NB4 (cell line): ENCODE measurements at places on chromosomes 6 and 20.

DNA sequence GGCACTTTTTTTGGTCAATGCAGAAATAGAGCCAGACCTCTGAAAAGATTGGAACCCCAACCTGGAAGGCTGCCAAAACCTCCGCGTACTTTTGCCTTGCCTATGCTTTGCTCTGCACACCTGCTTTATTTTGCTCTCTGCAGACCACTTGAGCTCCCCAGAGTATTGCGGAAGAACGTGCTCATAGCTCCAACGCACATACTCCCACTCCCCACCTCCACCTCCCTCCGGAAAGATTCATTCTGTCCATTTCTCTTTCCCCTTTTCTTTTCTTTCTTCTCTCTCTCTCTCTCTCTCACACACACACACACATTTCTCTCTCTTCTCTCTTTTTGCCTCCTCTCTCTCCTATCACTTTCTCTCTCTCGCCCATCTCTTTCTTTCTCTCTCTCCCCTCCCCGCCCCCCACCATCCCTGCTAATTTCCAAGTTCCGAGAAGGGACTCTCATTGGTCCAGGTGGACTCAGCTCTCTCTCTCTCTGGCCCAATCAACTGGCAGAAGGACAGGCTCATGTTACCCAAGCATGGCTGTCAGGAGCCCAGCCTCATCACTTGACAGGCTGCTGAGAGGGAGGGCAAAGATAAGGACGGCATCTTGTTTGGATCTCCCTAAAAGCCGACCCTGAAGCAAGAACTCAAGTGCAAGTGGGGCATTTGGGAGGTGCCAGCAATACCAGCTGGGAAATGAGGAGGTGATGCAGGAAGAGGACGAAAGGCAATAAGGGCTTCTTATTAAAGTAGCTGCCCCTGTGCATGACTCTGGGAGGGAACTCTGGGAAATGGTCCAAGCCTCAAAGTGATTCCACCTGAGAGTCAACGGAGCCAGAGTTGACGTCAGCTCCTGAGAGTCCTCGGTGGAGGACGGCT is 246.1 kb downstream of the LY86 start:
- DNase-seq, result peak; percentile 73

DNA sequence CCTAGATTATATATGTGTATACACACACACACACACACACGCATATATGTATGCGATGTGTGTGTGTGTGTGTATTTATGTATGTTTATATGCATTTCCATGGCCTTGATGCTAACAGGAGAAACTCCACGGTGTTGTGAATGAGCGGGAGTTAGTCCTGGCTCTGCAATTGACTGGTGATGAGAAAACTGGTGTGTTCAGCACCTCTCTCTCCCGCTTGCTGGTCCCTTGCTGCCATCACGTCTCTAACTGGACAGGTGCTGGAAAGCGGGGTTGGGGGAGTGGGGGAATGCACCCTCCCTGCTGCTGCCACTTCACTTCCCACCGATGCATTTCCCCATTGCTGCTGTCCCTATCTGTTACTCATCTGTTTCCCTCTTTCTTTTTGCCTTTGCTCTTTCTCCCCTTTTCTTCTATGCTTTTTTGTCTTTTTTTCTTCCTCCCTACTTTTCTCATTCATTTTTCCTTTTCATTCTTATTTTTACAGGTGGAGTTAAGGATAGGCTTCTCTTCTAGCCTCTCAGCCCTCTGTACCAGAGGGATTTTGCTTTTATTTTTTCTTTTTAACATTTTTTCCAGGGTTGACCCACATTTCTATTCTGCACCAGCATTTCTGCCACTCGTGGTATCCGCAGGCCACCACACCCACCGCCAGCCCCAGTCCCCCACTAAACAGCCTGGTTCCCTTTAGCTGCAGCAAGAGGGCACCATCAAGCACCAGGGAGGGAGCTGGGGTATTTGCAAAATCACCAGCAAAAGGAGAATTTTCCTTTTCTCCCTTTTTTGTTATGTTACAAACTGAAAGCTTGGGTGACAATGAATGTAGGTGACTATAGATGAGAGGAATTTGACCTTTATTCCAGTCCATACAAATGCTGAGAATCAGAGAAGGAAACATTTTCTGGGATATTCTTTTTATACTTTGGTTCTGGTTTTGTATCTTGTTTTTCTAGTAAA is 115.6 kb downstream of the TCP11 start:
- DNase-seq, result peak; percentile 72

DNA sequence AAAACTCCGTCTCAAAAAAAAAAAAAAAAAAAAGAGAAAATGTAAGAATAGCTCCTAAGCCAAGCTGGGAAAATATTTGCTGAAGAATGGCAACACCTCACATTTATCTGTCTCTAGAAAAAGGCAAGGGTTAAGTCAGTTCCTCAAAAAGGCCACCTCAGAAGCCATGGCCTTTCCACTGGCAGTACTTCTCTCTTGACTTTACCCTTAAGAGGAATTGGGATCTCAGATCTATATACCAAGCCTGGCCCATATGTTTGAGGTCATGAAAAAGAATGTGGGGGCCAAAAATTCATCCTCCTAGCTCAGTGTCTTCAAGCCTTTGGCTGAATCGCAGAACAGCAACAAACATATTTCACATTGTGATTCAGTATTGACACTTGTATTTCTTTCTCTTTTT is 10.9 kb upstream of the NCOA3 start:
- DNase-seq, result peak; percentile 69

- DNase-seq, result no peak
These were observed 82.7 kb upstream of the NXT1 start for GRCh38 chr20:23267909-23268308.

GRCh38 chr6:135962731-135963130 is 111.2 kb downstream of the PDE7B start:
- DNase-seq, result no peak

DNA sequence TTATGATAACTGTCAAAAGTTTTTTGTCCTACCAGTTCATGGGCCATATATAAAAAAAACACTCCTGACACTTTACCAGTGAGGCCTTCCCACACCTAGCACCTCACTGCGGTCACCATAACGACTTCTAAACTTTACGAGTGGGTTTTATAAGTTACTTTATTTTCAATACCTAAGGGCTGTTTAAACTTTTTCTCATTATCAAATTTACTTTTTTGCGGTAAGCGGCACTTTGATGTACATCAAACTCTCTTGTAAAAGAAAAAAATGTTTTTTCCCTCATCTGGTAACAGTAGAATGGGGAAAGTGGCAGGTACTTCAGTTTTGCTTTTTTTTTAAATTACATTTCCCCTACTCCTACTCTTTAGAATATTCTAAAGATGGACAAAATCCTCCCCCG is 36.2 kb downstream of the FYN start:
- DNase-seq, result no peak

- DNase-seq, result no peak
These were observed 62.8 kb downstream of the SYNJ2 start for GRCh38 chr6:158044525-158044888.

DNA sequence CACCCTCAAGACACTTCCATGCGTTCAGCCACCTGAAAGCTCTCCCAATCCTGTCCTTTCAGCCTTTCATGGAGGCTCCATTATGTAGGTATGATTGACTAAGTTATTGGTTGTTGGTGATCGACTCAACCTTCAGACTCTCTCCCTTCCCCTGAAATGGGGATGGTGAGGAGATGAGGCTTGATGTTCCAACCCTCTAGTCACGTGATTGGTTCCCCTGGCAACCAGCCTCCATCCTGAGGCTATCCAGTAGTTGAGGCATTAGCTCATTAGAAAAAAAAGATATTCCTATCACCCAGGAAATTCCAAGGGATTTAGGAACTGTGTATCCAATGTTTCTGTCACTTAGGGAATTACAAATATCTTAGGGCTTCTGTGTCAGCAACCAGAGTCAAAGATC is 426.6 kb downstream of the PKHD1 start:
- no peak for DNase-seq

DNA sequence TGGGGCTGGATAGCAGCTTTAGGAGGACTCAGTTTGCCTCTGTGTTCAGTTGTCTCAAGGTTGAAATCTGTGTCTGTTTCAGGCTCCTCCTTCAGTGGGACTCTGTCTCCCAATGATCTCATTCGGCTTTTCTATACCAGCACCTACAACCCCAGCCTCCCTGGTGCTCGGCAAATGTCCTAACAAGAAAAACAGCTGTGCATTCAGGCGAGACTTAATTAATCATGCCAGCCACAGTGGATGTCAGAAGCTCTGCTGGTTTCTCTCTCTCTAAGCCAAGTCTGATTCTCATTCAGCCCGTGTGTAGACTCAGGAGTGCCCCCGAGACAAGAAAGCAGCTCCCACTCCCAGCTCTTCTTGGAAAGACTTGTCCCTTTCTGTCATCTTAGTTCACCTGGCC is 46.8 kb downstream of the SUN5 start:
- no peak for DNase-seq

DNA sequence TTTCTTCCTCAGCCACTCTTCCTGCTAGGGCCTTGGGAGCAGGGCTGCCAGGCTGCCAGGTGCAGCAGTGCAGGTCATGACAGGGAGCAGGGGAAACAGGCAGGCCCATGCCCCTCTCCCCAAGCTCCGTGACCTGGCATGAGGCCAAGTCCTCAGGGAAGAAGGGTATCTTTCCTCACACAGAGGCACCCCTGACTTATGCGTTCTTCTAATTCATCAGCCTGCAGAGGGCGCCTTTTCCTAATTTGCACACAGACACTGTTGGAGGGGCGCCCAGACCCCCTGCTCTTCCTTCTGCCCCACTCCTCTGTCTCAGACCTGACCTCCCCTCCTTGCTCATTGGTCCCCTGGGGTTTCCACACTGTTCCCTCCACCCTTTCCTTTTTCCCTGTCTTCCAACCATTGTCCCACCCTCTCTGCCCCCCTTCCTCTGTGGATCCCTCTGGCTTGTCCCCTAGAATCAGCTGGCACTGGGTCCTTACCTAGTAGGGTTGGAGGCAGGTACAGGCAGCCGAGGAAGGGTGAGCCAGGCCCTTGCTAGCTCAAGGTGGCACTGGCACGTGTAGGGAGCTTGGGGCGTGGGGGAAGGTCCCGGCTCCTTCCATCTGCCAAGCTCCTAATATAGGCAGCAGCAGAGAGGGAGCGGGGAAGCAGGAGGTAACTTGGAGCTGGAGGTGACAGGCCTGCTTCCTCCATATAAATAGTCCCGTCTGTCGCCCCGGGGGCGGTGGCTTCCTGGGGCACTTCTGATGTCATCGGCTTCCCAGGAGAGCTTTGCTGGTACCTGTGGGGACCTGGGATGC is 154.9 kb upstream of the MLN start:
- DNase-seq, result peak; percentile 38
